Mesothelial cell of epicardium (in vitro differentiated cells): ENCODE measurements at places on chromosomes 3 and 15.

- no peak for DNase-seq
Observed at GRCh38 chr15:49410641-49411040, 12.4 kb upstream of the FGF7 start.

GRCh38 chr15:26261413-26261812 is 398.3 kb upstream of the ATP10A start:
- no peak for DNase-seq

DNA sequence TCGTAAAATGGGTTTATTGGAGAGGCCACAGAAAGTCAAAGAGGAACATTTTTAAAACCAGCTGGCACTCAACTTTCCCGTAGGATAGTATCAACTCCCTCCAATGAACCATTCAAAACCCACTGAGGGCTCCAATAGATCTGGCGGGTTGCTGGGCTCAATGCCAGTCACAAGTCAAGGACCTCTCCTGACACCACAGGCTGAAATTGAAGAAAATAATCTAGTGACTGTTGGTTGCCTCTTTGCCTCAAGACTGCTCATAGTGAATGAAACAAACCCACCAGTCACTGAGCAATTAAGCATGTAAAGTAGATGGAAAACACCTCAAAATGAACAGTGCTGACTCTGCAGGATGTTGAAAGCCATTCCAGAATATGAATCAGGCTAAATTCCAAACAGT is 500.6 kb upstream of the AGTR1 start:
- no peak for DNase-seq

GRCh38 chr3:29183346-29184087 is 97.4 kb upstream of the RBMS3 start:
- DNase-seq = no peak

- DNase-seq = no peak
Observed at GRCh38 chr3:159881828-159882309, 106.8 kb upstream of the IL12A start.

- DNase-seq = no peak
Observed at GRCh38 chr15:63079947-63080626, 37.5 kb downstream of the TPM1 start.

- no peak for DNase-seq
Observed at GRCh38 chr3:115085197-115085865, 61.8 kb downstream of the ZBTB20 start.

DNA sequence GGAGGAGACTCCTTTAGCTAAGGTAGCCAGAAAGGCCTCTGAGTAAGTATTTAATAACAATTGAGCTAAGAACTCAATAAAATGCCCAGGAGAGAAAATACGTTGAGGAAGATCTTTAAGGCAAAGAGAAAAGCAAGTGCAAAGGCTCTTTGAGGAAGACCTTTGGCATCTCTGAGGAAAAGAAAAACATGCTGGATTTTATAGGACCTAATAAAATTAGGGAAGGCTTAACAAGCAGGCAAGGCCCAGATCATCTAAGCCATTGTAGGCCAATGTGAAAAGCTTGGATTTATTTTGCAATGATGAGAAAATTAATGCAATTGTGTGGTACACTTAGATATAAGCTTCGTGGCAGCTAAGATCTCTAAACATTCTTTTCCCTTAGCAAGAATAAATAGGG is 75.7 kb downstream of the P3H2 start:
- no peak for DNase-seq

DNA sequence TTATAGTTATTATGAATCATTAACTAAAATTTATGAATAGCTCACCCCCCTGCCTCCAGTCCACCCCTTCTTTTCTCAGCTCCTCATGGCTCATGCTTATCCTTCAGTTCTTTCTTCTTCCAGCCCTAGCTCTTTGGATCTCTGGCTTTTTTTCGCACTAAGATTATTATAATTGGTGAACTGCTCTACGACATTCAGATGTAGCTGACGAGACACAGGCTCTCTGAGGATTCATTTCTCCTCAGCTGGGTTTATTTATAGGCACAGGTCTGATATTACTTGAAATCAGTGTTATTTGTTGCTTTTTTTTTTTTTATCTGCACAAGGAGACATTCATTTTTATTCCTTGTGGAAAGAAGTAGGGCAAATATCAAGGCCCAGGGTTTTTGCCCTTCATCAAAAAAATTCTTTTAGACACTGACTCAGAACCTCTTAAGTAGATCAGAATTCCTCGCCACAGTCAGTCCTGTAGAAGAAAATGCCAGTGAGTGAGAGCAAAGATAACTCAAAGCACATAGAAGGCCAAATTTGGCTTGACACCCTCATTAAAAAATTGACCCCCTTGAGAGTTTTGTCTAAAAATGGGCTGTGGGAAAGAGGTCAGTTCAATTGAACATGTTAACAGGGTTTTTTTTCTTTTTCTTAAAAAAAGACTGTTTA is 106.6 kb downstream of the MYH15 start:
- DNase-seq = no peak

GRCh38 chr3:59268170-59268569 is 218.3 kb upstream of the CFAP20DC start:
- no peak for DNase-seq

GRCh38 chr3:137110392-137110996 is 152.7 kb downstream of the IL20RB start:
- DNase-seq = no peak

GRCh38 chr15:58115692-58116091 is 22.5 kb upstream of the AQP9 start:
- no peak for DNase-seq

- peak; percentile 72 for DNase-seq
Observed at GRCh38 chr15:77702211-77702957, 69.7 kb upstream of the LINGO1 start.

GRCh38 chr3:106371971-106372805 is 503.4 kb upstream of the CBLB start:
- DNase-seq = no peak

GRCh38 chr3:101643861-101644613 is 32.9 kb downstream of the ZBTB11 start:
- DNase-seq = no peak
